ENCODE measurements at places on chromosomes 3 and 15.
A peak's percentile ranks its signal among the peaks of the same experiment; 100 is the strongest.

GRCh38 chr15:99142562-99142961, 37.7 kb downstream of the SYNM start:
- H3K4me3 ChIP-seq: no peak overlapping the region
- no peak for DNase-seq
- H3K4me1 ChIP-seq: no peaks in the 10 kb centered on the region
- no peaks in the 10 kb centered on the region for H3K27me3 ChIP-seq
- no peaks in the 10 kb centered on the region for H3K36me3 ChIP-seq

DNA sequence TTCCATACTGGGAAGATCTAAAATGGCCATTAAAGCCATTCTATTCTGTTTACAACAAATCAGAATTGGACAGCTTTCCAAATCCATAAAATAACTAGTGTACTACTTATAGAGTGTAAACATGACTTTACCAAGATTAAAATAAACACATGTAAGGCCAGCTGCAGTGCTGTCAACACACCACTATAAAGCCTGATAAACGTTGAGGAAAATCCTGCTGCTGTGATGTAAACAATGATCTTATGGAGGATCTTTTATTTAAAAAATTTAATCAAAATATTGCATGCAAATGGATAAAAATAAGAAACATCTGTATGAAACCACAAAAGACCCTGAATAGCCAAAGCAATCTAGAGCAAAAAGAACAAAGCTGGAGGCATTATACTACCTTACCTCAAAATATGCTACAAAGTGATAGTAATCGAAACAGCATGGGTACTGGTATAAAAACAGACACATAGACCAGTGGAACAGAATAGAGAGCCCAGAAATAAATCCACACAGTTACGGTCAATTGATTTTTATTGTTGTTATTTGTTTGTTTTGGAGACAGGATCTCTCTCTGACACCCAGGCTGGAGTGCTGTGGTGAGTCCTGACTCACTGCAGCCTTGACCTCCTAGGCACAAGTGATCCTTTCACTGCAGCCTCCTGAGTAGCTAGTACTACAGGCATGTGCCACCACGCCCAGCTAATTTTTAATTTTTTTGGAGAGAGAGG, 428.8 kb upstream of the C2CD4B start:
- H3K4me1 ChIP-seq: no peaks in the 10 kb centered on the region
- H3K27me3 ChIP-seq: peaks cover 12% of the 10 kb centered on the region
- H3K27ac ChIP-seq: no peak overlapping the region
- no peak overlapping the region for H3K4me3 ChIP-seq
- no peak for DNase-seq

- no peak overlapping the region for H3K27ac ChIP-seq
- H3K36me3 ChIP-seq: no peaks in the 10 kb centered on the region
- peaks cover 5% of the 10 kb centered on the region for H3K27me3 ChIP-seq
- H3K4me1 ChIP-seq: peaks cover 7% of the 10 kb centered on the region
- H3K4me3 ChIP-seq: no peak overlapping the region
These were observed 169.8 kb upstream of the MYRIP start for GRCh38 chr3:39639344-39640236.

GRCh38 chr3:186021673-186022362, 84.0 kb upstream of the TRA2B start:
- DNase-seq: no peak
- H3K36me3 ChIP-seq: no peaks in the 10 kb centered on the region
- no peaks in the 10 kb centered on the region for H3K4me1 ChIP-seq

DNA sequence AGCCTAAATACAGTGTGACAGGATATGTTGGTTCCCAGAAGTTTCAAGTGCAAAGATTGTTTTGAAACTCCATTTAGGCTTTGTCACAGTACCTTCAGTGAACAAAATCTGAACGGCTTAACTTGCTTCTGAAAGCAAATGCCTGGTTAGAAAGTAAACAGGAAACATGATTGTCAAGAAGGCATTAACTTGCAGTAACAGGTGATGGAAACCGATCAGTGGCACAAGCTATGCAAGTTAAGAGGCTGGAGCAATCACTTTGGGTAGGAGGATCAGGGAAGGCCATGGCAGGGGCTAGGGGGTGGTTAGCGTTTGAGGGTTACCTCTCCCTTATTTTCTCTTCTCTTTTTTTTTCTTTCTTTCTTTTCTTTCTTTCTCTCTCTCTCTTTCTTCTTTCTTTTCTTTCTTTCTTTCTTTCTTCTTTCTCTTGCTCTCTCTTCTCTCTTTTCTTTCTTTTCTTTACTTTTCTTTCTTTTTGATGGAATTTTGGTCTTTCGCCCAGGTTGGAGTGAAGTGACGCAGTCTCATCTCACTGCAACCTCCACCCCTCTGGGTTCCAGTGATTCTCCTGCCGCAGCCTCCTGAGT, 2.4 kb downstream of the HYKK start:
- H3K4me3 ChIP-seq: no peak overlapping the region
- no peaks in the 10 kb centered on the region for H3K36me3 ChIP-seq
- H3K27ac ChIP-seq: peak overlapping the region; percentile 54

- peaks cover 12% of the 10 kb centered on the region for H3K4me1 ChIP-seq
- H3K36me3 ChIP-seq: no peaks in the 10 kb centered on the region
- no peaks in the 10 kb centered on the region for H3K27me3 ChIP-seq
- DNase-seq: no peak
These were observed 31.1 kb downstream of the FAM174B start for GRCh38 chr15:92624401-92624991.

DNA sequence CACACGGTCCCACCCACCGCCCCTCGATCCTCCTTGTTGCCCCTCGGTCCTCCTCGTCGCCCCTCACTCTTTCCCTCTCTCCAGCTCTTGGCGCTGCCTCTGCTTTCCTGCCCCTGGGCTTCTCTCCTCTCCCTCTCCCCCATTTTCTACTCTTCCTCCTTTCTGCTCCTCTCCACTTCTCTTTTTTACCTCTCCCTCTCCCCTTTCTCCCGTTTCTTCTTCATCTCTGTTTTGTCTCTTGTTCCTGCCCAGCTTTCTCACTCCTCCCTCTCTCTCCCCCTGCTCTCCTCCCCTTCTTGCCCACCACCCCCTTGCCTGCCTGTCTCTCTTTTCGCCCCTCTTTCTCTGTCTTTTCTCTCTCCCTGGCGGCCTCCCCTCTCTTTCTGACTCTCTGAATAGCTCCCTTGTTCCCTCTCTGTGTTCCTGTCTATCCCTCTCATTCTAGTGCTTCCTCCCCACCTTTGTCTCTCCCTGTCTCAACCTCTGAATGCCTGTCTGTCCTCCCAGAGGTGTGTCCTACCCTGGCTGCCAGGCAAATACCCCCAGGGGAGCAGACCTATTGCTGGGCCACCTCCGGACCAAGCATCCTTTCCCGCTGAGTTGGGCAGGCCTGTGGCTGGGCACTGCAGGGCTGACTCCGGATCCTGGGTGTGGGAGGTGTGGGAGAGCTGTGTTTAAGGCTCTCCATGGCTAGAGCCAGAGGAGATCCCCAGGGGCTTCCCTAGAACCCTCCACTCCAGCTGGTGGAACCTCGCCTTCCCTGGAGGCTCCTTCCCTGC, 41.0 kb downstream of the EPHB3 start:
- no peaks in the 10 kb centered on the region for H3K36me3 ChIP-seq
- no peak overlapping the region for H3K4me3 ChIP-seq
- H3K4me1 ChIP-seq: peaks cover 10% of the 10 kb centered on the region
- no peak overlapping the region for H3K27ac ChIP-seq
- peaks cover 63% of the 10 kb centered on the region for H3K27me3 ChIP-seq
- no peak for DNase-seq

- no peak for DNase-seq
- H3K4me3 ChIP-seq: no peak overlapping the region
- peaks cover 3% of the 10 kb centered on the region for H3K27me3 ChIP-seq
- H3K27ac ChIP-seq: no peak overlapping the region
These were observed 151.0 kb downstream of the CD47 start for GRCh38 chr3:107939691-107940442.

GRCh38 chr3:62755285-62755684, 119.9 kb downstream of the CADPS start:
- no peaks in the 10 kb centered on the region for H3K27me3 ChIP-seq
- no peak overlapping the region for H3K4me3 ChIP-seq
- H3K36me3 ChIP-seq: no peaks in the 10 kb centered on the region
- H3K27ac ChIP-seq: no peak overlapping the region
- H3K4me1 ChIP-seq: no peaks in the 10 kb centered on the region

DNA sequence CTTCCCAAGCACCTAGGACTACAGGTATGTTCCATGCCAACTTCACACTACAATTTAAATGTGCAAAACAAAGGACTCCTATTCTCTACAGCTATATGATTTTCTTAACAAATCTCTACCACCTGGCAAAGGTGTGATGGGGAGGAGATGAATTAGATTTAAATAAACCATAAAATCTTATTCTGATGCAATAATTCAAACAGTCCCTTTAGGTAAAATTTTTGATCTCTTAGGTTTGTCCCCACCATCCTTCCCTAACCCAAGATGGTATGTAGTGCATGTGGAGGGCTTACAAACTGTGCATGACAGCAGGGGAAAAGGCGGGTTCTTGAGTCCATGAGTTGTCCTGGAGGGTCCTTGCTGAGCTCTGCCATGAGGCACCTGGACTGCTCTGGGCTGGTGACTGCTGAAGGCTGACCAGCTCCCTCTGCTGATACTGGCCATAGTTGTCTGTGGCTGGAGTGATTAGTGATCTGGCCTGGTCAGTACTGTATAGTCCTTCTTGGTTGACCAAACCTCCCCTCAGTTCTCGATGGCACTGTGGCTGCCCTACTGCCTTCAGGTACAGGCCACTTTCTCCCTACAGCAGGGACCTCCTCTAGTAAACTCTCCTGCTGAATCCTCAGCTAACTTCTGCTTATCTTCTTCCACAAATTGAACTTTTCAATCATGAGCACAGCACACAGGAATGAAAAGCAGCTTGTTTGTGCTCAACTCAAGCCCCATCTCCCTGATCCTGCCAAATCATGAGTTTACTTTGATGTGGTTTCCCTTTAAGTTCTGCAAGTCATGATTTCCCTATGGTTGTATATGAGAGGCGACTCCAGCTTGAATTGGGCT, 30.1 kb downstream of the CFAP161 start:
- H3K27ac ChIP-seq: no peak overlapping the region
- H3K36me3 ChIP-seq: peaks cover 2% of the 10 kb centered on the region
- peaks cover 53% of the 10 kb centered on the region for H3K4me1 ChIP-seq
- no peak for DNase-seq

GRCh38 chr3:89145995-89146394, 38.6 kb downstream of the EPHA3 start:
- no peak overlapping the region for H3K4me3 ChIP-seq
- no peak for DNase-seq
- H3K27ac ChIP-seq: no peak overlapping the region
- no peaks in the 10 kb centered on the region for H3K4me1 ChIP-seq
- H3K36me3 ChIP-seq: no peaks in the 10 kb centered on the region
- H3K27me3 ChIP-seq: no peaks in the 10 kb centered on the region

DNA sequence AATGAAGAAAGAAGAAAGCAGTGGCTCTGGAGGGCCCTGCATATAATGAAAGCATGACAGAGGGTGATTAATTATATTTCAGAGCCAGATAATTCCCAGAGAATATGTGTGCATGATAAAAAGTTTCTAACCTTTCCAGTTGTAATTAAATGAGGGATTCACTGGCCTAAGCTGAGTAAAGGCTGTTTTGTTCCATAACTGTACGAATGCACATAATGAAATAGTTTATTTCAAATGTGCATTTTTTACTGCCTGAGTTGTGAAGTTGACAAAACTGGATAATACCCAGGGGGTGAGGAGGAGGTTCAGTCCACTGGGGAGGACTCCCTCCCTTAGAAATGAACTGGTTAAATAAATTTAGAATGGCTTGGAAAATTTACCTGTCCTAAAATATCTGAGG, 616.4 kb downstream of the TAFA4 start:
- H3K27me3 ChIP-seq: no peaks in the 10 kb centered on the region

- no peak for DNase-seq
- H3K4me1 ChIP-seq: peaks cover 18% of the 10 kb centered on the region
These were observed 28.5 kb downstream of the MCTP2 start for GRCh38 chr15:94259863-94260262.

DNA sequence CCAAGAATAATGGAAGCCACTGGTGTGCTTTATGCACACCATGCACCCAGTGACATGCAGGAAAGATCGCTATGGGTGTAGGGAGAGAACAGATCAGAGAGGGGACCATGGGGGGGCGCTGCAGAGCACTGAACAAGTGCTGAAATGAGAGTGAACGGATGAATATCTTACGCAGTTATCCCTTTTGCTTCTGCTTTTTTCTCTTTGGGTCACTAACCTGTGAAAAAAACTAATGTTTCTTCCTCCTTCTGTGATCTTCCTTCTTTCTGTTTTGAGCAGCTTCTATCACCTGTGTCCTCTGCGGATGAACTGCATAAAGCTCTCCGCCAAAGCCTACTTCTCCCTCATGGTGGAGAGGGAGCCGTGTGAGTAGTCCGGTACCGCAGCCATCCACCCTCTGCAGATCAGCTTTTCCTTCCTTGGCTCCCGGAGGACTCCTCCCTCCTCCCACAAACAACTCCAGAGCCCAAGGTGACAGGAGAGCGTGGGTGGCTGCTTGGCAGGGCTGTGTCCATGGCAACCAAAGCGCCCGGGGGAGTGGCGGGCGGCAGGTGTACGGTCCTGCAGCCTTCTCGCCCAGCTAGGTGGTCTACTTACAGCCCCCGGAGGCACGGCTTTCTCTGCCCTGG, 106.2 kb downstream of the DGKG start:
- H3K4me1 ChIP-seq: peaks cover 19% of the 10 kb centered on the region
- H3K27ac ChIP-seq: no peak overlapping the region
- DNase-seq: no peak
- peaks cover 3% of the 10 kb centered on the region for H3K27me3 ChIP-seq

GRCh38 chr3:186213946-186214345, 105.1 kb upstream of the ETV5 start:
- peaks cover 31% of the 10 kb centered on the region for H3K4me1 ChIP-seq
- no peak for DNase-seq
- no peak overlapping the region for H3K4me3 ChIP-seq
- peaks cover 9% of the 10 kb centered on the region for H3K27me3 ChIP-seq
- no peak overlapping the region for H3K27ac ChIP-seq
- H3K36me3 ChIP-seq: no peaks in the 10 kb centered on the region

DNA sequence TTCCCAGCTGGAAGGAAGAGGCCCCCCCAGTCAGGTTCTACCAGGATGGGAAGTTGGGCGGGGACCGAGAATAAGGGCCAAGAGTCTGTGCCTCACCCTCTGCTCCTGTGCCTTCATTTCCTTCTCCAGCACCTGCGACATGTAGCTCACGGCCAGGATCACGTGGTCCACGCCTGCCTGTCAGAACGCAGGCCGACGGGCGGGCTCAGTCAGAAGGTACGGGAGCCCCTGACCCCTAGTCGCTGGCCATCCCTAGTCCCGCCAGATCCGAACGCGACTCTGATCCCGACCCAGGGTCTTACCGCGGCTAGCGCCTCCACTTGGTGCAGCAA, 489 bp downstream of the GMPPB start:
- H3K36me3 ChIP-seq: peaks cover 18% of the 10 kb centered on the region
- DNase-seq: peak; percentile 78

DNA sequence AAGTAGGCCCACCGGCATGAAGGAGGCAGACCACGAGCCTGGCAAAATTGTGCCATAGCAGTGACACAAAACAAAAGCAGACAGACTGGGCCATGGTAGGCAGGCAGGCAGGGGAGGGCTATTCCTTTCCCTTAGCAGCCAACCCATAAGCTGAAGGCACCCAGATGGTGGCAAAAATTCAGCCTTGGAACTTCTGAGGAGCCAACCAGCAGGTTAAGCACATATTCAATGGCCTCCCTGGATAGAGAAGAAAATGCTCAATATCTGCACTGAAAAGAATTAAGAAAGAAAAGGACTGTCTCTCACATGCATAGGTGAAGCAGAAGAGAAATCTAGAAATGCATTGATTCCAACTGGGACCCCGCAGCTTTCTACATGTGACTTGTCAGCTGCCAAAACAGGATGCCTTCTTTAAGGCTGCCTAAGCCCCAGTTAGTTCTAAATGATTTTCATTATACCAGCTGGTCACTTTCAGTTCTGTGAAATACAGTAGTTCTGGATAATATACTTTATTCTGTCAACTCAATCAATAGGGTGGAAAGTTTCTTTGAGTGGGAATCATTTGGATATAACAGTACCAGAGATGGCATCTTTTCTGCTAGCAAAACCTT, 2.7 kb downstream of the PRICKLE2 start:
- DNase-seq: no peak
- H3K27me3 ChIP-seq: peaks cover 8% of the 10 kb centered on the region
- no peaks in the 10 kb centered on the region for H3K4me1 ChIP-seq
- no peak overlapping the region for H3K4me3 ChIP-seq
